ENCODE measurements at places on chromosomes 3 and 15.

- peaks cover 12% of the 10 kb centered on the region for H3K27me3 ChIP-seq
- no peak overlapping the region for H3K27ac ChIP-seq
- no peak for DNase-seq
- H3K4me1 ChIP-seq = no peaks in the 10 kb centered on the region
Measured at GRCh38 chr3:13838421-13838820, 41.5 kb downstream of the WNT7A start.

- peaks cover 6% of the 10 kb centered on the region for H3K27me3 ChIP-seq
- H3K4me3 ChIP-seq = peak overlapping the region; percentile 51
- H3K27ac ChIP-seq = peak overlapping the region; percentile 86
- DNase-seq = peak; percentile 39
Measured at GRCh38 chr15:63970621-63971426, 75.5 kb downstream of the DAPK2 start.

GRCh38 chr15:59312205-59312604 lies 60.5 kb downstream of the MYO1E start:
- H3K36me3 ChIP-seq = peaks cover 38% of the 10 kb centered on the region
- peak overlapping the region; percentile 87 for H3K27ac ChIP-seq
- no peaks in the 10 kb centered on the region for H3K27me3 ChIP-seq
- H3K4me3 ChIP-seq = peak overlapping the region; percentile 45

- H3K27me3 ChIP-seq = peaks cover 6% of the 10 kb centered on the region
- no peak overlapping the region for H3K27ac ChIP-seq
- DNase-seq = no peak
- no peaks in the 10 kb centered on the region for H3K36me3 ChIP-seq
- no peaks in the 10 kb centered on the region for H3K4me1 ChIP-seq
Measured at GRCh38 chr3:149393345-149394160, 16.1 kb upstream of the TM4SF1 start.

GRCh38 chr15:76084256-76084655 lies 24.5 kb downstream of the TMEM266 start:
- no peak overlapping the region for H3K27ac ChIP-seq
- no peaks in the 10 kb centered on the region for H3K4me1 ChIP-seq
- peaks cover 19% of the 10 kb centered on the region for H3K27me3 ChIP-seq
- H3K4me3 ChIP-seq = no peak overlapping the region
- no peak for DNase-seq
- H3K36me3 ChIP-seq = no peaks in the 10 kb centered on the region

GRCh38 chr15:38829086-38829485 lies 264.5 kb upstream of the RASGRP1 start:
- no peak for DNase-seq
- peaks cover 3% of the 10 kb centered on the region for H3K27me3 ChIP-seq
- H3K4me1 ChIP-seq = no peaks in the 10 kb centered on the region
- no peak overlapping the region for H3K27ac ChIP-seq
- H3K4me3 ChIP-seq = no peak overlapping the region

DNA sequence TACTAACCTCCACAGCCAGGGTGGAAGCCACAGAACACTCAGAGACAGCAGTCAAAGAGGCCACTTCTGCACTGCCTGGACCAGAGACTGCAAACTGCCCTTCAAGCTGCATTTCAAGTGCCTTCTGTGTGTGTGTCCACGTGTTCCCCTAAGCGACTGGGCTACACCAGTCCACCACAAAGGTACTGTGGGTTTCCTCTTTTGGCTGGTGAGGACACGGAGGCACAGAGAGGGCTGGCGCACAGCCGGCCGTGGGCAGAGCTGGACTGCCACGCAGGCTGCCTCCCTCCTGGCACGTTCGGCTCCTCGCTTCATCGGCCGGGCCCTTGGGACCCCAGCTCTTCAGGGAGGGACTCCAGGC lies 60.9 kb downstream of the MGLL start:
- H3K4me1 ChIP-seq = peaks cover 31% of the 10 kb centered on the region
- peak overlapping the region; percentile 93 for H3K27ac ChIP-seq
- peak; percentile 15 for DNase-seq
- H3K36me3 ChIP-seq = peaks cover 45% of the 10 kb centered on the region

DNA sequence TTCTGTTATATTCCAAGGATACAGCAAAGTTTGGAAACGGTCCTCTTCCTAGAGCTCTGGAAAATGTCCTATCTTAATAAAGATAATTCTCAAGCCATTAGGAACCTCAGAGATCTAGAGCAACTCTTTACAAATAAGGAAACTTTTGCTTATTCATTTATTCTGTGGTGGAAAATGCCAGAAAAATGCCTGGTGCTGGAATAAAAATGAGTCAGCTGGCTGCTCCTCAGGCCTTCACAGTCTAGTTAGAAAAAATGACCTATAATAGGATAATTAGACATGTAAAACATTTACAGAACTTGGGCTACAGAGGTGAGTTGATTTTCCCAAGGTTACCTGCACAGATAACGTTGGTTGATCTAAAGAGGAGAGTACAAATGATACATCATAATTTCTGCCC lies 372.5 kb downstream of the NLGN1 start:
- H3K4me3 ChIP-seq = no peak overlapping the region
- DNase-seq = no peak
- H3K4me1 ChIP-seq = no peaks in the 10 kb centered on the region
- H3K27me3 ChIP-seq = no peaks in the 10 kb centered on the region
- no peak overlapping the region for H3K27ac ChIP-seq

DNA sequence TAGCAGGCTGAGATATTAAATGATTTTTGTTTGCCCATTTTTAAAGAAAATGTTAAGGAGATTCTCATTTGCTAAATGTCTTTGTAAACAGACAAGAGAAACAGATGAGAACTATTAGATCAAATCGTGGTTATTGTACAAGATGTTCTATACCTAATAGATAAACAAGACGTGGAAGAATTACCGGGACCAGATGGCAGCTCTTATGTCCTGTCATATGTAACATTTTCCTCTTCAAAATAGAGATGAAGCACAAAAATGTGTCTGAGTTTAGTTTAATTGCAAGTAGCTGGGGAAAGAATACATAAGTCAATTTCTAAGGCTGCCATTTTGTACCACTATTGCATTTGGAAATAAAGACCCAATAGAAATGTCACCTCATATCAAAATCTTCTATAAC lies 553.7 kb downstream of the TUSC7 start:
- H3K4me1 ChIP-seq = no peaks in the 10 kb centered on the region
- H3K27me3 ChIP-seq = no peaks in the 10 kb centered on the region
- DNase-seq = no peak
- H3K27ac ChIP-seq = no peak overlapping the region
- H3K36me3 ChIP-seq = no peaks in the 10 kb centered on the region
- no peak overlapping the region for H3K4me3 ChIP-seq

- peaks cover 14% of the 10 kb centered on the region for H3K4me1 ChIP-seq
- H3K27me3 ChIP-seq = no peaks in the 10 kb centered on the region
- peaks cover 32% of the 10 kb centered on the region for H3K36me3 ChIP-seq
- DNase-seq = no peak
- no peak overlapping the region for H3K27ac ChIP-seq
- H3K4me3 ChIP-seq = no peak overlapping the region
Measured at GRCh38 chr15:51966192-51966591, 5.4 kb downstream of the LEO1 start.

- no peaks in the 10 kb centered on the region for H3K27me3 ChIP-seq
- H3K4me1 ChIP-seq = no peaks in the 10 kb centered on the region
- no peak for DNase-seq
- H3K4me3 ChIP-seq = no peak overlapping the region
- H3K36me3 ChIP-seq = peaks cover 48% of the 10 kb centered on the region
Measured at GRCh38 chr3:20147361-20147760, 38.6 kb downstream of the SGO1 start.

DNA sequence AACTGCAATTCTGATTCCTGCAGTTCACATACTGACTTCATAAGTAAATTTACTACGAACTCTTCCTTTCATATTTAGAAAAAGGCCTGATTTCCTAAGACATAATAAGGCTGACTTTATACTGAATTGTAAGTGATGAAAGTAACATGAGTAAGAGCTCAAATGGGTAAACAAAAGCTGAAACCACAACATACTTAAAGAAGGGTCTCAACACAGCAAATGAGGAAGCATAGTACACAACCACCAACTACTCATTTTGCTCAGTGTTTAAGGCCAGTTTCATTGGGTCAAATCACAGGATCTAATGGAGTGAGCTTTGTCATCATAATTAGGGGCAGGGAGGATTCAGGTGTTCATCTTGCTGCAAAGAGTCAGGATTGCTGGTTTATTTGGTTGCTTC lies 81.4 kb downstream of the SETD2 start:
- H3K36me3 ChIP-seq = peaks cover 21% of the 10 kb centered on the region
- H3K27me3 ChIP-seq = no peaks in the 10 kb centered on the region
- H3K4me3 ChIP-seq = no peak overlapping the region
- DNase-seq = no peak
- H3K4me1 ChIP-seq = peaks cover 17% of the 10 kb centered on the region

- peak overlapping the region; percentile 67 for H3K27ac ChIP-seq
- no peak overlapping the region for H3K4me3 ChIP-seq
- DNase-seq = no peak
Measured at GRCh38 chr3:105674437-105675065, 194.3 kb downstream of the CBLB start.

DNA sequence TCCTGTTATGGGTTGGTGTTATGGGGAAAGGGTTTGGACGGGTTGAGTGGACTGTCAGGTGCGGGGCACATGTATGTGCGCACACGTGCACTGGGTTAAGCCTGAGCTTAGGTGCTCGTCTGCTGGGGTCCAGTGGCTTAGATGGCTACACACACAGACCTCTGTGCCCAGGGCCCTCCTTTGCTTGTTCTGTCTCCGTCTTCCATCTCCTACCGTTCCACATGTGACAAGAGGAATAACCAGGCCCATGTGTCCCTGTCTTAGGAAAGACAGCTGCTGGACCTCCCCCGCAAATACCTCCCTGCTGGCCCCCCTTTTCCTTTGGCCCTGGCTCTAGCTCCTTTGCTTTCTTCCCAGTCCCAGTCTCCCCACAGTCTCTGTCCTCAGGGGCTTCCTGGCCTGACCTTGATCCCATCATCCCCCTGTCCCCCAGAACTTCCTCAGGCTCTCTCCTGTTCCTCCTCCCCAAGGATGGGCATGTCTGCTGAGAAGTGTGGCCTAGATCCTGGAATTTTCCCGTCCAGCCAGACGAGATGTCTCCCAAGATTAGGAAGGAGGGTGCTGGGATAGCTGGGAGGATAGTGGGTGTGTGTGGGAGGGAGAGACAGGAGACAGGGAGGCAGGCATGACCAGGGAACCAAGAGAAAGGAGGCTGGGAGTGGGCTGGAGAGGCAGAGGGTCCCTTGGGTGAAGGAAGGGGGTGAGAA lies 797 bp upstream of the THPO start:
- H3K27ac ChIP-seq = no peak overlapping the region
- peaks cover 79% of the 10 kb centered on the region for H3K27me3 ChIP-seq
- H3K36me3 ChIP-seq = no peaks in the 10 kb centered on the region
- H3K4me3 ChIP-seq = peak overlapping the region; percentile 63

- H3K4me1 ChIP-seq = peaks cover 30% of the 10 kb centered on the region
- DNase-seq = no peak
- H3K27me3 ChIP-seq = no peaks in the 10 kb centered on the region
- H3K27ac ChIP-seq = peak overlapping the region; percentile 90
- H3K36me3 ChIP-seq = peaks cover 41% of the 10 kb centered on the region
- peak overlapping the region; percentile 61 for H3K4me3 ChIP-seq
Measured at GRCh38 chr3:37054370-37054769, 61.1 kb downstream of the MLH1 start.

- no peak overlapping the region for H3K27ac ChIP-seq
- H3K36me3 ChIP-seq = no peaks in the 10 kb centered on the region
- no peak for DNase-seq
Measured at GRCh38 chr3:97793420-97794019, 28.3 kb upstream of the CRYBG3 start.

GRCh38 chr3:45528429-45528828 lies 66.1 kb upstream of the LIMD1 start:
- no peaks in the 10 kb centered on the region for H3K27me3 ChIP-seq
- no peaks in the 10 kb centered on the region for H3K4me1 ChIP-seq
- no peak overlapping the region for H3K4me3 ChIP-seq
- DNase-seq = no peak
- no peak overlapping the region for H3K27ac ChIP-seq
- peaks cover 31% of the 10 kb centered on the region for H3K36me3 ChIP-seq

GRCh38 chr3:43689766-43690399 lies 855 bp upstream of the ABHD5 start:
- no peak for DNase-seq
- H3K36me3 ChIP-seq = peaks cover 2% of the 10 kb centered on the region
- H3K4me1 ChIP-seq = peaks cover 9% of the 10 kb centered on the region
- no peaks in the 10 kb centered on the region for H3K27me3 ChIP-seq
- peak overlapping the region; percentile 97 for H3K27ac ChIP-seq

- H3K36me3 ChIP-seq = peaks cover 7% of the 10 kb centered on the region
- no peak for DNase-seq
- no peaks in the 10 kb centered on the region for H3K4me1 ChIP-seq
- H3K27me3 ChIP-seq = no peaks in the 10 kb centered on the region
- no peak overlapping the region for H3K27ac ChIP-seq
Measured at GRCh38 chr3:37571269-37571668, 290.4 kb upstream of the CTDSPL start.

DNA sequence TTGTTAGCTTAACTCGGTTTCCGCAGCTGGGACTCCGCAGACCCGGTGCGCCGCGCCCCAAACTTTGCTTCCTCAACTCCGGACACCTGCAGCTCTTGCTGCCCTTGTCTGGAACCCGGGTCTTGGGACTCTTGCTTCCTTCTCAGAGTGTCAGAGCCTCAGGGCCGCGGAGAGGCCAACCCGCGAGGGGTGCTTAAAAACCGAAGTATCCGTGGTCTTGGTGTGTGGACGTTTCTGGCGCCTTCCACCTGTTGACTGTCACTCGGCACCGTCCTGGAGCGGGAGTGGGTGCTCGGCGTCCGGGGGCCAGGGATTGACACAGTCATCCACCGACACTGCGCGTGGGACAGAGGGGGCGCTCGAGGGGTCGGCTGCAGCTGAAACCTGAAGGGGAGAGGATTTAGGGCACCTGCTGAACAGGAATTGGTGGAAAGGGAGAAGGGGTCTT lies 386 bp downstream of the SQOR start:
- H3K27ac ChIP-seq = peak overlapping the region; percentile 96
- H3K27me3 ChIP-seq = no peaks in the 10 kb centered on the region
- peaks cover 9% of the 10 kb centered on the region for H3K36me3 ChIP-seq
- peak overlapping the region; percentile 99 for H3K4me3 ChIP-seq
- peaks cover 32% of the 10 kb centered on the region for H3K4me1 ChIP-seq

GRCh38 chr15:94059013-94059587 lies 172.3 kb upstream of the MCTP2 start:
- peaks cover 9% of the 10 kb centered on the region for H3K27me3 ChIP-seq
- DNase-seq = no peak
- H3K27ac ChIP-seq = no peak overlapping the region
- no peak overlapping the region for H3K4me3 ChIP-seq

GRCh38 chr3:134600206-134600605 lies 50.6 kb downstream of the KY start:
- H3K36me3 ChIP-seq = no peaks in the 10 kb centered on the region
- peaks cover 5% of the 10 kb centered on the region for H3K27me3 ChIP-seq
- H3K27ac ChIP-seq = no peak overlapping the region
- DNase-seq = no peak
- no peak overlapping the region for H3K4me3 ChIP-seq

All from stimulated activated naive B cell treated with anti-CD40 and anti-IgM and Interleukin-4, amounts not matched to agents 10 μg/mL and 1 μg/mL and 100 μg/mL, for 72 hours (primary cell).